ENCODE measurements at places on chromosomes 7 and 10.

GRCh38 chr10:76176166-76176550 is 744.7 kb downstream of the LRMDA start:
- DNase-seq = no peak

DNA sequence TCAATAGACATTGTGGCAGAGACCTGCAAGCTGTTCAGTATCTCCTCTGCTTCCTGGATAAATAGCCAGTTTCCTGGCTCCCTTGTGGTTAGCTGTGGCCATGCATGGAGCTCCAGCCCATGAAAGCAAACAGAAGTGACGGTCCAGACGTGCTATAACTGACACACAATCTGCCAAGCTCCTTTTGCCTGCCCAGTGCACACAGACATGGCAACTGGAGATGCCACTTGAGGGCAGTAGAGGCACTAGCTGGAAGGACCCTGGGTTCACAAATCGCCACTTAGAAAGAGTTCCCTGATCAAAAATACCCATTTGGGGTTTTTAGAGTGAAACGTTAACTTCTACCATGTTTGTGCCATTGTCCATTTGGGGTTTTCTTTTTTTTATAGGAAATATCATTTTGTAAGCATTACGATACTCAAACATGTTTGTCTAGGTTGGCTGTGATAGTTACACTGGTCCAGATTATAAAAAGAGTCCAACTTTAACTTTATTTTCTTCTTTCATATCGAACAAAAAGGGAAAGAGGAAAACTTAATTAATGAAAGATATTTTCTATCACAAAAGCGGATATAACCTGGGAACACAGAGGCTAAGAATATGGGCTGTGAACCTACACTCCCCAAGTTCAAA is 31.3 kb downstream of the KIN start:
- no peak for DNase-seq

- no peak for DNase-seq
Observed at GRCh38 chr7:143408252-143408685, 387 bp downstream of the EPHA1 start.

- no peak for DNase-seq
Observed at GRCh38 chr10:68223535-68224165, 8.3 kb downstream of the ATOH7 start.

DNA sequence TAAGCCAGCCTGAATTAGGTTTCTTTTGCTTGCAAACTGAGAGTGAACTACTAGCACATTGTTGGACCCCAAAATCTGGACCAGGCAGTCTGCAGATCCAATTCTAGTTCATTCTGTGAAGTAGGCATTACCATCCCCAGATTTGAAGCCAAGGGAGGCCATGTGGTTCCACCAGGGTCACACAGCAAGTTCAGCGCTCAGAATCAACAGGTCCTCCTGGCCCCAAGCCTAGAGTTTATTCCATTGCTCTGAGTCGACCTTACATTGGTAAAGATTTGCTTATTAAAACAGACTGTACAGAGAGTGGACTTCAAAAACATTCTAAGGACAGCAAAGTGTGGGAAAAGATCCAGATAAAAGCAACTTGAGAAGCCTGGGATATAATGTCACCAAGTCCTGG is 50.9 kb downstream of the AFAP1L2 start:
- DNase-seq = no peak

GRCh38 chr7:101557978-101558741 is 70.9 kb downstream of the MYL10 start:
- DNase-seq = no peak

DNA sequence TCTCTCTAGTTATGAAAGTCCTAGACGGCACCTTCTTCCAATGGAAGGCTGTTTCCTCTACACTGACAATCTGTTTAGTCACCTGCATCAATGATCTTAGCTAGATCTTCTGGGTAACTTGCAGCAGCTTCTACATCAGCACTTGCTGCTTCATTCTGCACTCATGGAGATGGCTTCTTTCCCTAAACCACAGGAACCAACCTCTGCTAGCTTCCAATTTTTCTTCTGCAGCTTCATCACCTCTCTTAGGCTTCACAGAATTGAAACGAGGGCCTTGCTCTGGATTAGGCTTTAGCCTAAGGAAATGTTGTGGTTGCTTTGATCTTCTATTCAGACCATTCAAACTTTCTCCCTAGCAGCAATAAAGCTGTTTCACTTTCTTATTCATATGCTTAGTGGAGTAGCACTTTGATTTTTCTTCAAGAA is 24.6 kb downstream of the NAMPT start:
- no peak for DNase-seq

GRCh38 chr7:122304319-122304975 is at the start of gene FEZF1:
Gene FEZF1 (minus strand): TSS chr7:122304750. CDS start chr7:122304437, 313 bp downstream.
- DNase-seq = no peak

- no peak for DNase-seq
Observed at GRCh38 chr7:36820527-36821170, 96.4 kb upstream of the AOAH start.

DNA sequence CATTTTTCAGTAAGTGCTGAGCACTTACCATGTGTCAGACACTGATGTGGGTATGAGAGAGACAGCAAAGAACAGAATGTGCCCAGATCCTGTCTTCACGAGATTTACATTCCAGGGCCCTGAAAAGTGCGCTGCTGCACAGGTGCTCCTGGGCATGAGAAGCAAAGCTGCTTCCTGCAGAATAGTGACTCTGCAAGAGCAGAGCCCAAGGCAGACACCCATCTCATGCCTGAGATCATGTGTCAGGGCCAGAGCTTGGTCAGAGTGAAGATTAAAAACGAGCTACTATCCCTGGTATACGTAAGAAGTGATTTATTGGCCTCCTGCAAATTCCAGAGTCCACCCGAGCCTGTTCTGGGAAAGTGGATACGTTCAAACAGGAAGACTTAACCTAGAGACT is 824.4 kb downstream of the GRID1 start:
- DNase-seq = no peak

DNA sequence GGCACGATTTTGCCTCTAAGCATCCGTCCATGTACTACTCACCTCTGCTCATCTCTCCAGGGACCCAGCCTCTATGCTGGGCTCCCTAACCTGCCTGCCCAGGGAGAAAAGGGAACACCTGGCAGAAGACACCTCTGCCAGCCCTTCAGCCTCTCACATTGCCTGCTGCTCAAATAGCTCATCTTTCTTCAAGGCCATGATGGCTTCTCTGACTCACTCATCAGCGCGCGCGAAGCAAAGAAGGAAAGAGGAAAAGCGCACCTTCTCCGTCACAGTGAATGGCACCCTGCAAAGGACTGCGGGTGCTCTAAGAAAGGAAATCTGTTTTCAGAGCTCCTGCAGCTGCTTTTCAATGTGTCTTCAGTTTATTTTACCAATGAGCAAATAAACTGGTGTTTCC is 174.0 kb downstream of the PRKAG2 start:
- no peak for DNase-seq

GRCh38 chr10:34628174-34628796 is 186.8 kb downstream of the PARD3 start:
- no peak for DNase-seq

DNA sequence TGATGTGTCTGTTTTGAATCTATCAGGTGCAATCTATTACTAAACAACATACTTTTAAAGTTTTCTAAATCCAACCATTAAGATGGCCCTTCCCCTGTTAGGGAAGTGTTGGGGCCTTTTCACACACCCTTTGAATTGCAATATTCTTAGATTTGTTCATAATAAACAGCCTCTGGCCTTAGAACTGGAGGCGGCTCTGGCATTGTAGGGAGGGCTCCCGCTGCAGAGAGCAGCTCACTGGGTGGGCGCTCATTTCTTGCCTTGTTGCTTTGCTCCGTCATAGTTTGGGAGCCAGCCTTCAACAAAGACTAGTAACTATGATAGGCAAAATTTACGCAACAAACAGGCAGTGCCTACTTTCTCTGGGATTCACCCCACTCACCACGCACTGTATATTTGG is 4.2 kb upstream of the HOXA10 start:
- DNase-seq = no peak

DNA sequence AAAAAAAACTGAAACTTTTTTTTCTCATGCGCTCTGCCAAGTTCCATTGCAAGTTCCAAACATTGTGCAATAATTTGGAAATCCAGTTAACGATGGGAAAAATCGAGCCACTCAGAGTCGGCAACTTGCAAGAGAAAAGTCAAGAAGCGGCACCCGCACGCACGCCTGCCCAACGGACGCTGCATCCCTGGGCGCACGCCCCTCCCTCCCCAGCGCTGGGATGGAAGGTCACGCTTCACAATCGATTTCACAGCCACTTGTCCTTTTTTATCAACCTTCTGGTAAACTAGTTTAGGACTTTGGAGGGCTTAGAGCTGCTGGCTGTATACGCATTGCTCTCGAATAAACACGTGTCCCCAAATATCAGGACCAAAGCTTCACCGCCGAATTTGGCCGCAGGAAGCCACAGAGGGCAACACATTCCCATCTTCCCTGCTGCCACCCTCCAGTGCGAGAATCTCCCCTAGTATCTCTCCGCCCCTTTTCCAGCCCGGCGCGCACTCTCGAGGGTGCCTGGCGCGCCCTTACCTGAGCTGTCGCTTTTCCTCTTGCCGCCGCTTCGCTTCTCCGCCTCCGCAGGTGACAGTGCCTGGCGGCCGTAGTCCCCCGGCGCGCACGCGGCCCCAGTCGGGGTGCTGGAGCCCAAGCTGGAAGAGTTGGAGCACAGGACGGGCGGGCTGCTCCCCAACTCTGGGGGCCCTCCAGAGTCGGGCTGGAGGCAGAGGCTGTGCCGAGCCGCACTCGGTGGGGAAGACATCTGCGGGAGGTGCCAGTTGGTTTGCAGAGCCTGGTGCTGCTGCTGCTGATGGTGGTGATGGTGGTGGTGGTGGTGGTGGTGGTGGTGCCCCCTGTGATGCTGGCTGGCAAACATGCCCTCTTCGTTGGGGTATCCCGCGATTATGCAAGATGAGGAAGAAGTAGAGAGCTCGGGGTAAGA is 857 bp downstream of the MEOX2 start:
- DNase-seq = no peak

GRCh38 chr10:88833723-88834122 is 17.9 kb downstream of the ANKRD22 start:
- DNase-seq = no peak

DNA sequence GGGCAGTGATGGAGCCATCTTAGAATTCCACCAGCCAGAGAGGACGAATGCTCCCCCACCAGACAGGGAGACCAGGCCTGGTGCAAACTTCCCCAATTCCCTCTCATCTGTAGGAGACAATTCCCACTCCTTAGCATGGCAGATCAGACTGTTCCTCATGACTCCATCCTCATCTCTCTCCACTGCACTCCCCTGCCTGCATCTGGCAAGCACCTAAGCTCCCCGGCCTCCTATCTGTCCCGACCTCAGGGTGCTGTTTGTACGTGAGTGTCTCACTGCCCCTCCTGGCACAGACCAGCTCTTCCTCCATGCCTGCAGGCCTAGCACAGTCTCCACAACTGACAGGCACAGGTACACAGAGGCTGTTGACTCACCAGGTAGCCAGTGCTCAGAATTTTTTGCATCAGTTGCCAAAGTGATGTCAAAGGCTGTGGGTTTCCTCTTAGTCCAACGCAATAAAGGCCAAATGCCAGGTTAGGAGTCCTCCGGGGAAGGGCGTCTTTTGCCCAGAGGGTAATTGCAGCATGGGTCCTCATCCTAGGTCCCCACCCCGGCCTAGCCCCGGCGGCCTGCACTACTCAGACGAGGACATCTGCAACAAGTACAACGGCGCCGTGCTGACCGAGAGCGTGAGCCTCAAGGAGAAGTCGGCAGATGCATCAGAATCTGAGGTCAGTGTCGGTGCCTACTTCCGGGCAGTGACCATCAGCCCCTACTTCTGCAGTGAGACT is 436.8 kb upstream of the FOXK1 start:
- DNase-seq = no peak

DNA sequence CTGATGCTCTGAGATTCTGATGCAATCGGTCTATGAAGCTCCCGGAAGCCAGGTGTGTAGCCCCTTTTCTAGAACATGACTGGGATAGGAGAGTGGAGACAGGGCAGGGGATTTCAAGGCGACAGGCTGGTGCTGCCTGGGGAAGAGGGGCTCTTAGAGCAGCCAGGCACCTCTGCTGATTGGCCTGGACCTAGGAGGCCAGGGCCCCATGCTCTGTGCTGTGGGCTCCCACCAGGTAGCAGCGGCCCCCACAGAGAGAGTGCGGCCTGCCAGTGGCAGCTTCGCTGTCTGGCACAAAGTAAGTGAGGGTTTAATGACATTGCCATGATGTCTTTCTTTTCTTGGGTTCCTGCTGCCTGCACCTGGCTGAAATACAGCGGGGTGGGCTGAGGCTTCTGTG is 99.4 kb upstream of the PODXL start:
- no peak for DNase-seq

GRCh38 chr10:97393034-97393573 is 8.0 kb downstream of the RRP12 start:
- DNase-seq = no peak

DNA sequence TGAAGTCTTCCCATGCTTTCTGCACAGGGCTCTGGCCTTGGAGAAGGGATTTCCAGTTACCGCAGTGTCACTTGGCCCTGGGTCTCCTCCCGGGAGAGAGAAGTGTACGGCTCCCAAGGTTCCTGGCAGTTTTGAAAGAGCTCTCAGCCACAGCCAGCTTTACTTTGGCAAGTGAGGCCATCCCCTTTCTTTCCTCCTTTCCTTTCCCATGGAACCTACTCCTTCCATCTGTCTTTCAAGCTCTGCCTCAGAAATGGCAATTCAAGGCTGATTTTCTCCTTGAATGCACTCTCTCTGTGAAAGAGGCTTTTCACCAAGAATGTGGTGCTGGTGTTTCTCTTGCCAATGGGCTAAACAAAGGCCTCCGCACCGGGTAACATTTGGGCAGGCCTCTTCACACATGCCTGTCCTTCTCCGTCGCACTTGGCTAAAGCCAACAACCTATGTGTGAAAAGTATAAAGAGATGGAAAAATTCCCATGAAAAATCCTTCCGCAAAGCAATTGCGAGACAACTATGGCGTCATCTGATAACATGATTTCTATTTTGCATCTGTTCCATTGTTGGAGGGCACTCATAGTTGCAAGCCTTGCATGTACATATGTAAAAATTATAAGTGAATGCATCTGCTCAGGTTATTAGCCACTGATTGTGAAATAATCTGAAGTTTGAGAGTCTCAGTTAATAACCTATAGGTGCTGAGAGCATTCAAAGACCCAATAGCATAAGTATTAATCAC is 125.4 kb downstream of the PFKFB3 start:
- no peak for DNase-seq

DNA sequence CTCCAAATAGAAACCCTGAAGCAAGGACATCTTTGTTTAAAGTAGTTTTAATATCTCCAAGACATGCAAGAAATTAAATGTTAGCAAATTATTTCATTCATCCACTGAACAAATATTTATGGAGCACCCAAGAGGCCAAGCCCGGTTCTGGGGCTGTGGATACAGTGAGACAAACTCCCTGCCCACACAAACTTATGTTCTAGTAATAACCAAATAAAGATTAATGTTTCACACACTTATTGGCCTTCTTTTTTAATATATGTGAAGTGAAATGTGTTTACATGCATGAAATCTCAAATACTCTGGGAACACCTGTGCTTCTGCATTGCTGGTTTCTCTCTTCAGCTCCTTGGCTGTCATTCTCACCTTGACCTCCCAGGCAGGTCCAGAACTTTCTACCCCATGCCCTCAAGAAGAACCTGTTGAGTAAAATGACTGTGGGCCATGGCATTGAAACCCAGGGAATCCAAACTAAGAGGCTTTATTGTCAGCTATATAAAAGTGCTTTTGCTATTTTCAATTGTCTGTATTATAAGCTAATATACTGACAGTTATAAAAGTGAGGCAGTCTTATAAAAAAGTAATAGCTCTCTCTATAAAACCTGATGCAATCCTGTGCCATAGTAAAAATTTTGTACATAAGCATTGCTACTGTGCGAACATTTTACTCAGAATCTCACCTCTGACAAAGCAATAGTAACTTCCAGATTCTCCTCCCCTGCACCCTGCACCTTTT is 43.7 kb downstream of the SVIL start:
- no peak for DNase-seq

- no peak for DNase-seq
Observed at GRCh38 chr7:100670074-100670473, 3.5 kb upstream of the GNB2 start.

All from GM12878 (cell line).